ENCODE measurements at places on chromosomes 1 and 21.

DNA sequence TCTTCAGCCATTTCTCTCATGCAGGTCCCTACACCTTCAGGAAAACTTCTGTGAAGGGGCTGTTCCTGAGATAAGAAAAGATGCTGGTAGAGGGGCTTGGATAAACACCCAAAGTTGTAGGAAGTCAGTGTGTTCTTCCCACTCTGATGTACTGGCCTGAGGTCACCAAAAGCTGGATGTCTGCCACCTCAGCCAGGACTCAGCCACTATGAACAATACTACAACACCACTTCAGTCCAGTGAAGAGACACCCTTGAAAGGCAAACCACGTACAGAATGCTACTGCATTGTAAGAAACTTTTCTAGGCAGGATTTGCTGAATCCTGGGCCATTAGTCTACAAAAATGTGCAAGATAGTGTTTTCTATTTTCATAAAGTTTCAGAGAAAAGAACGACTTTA, 2.4 kb downstream of the PTPN14 start:
- no peak for DNase-seq

DNA sequence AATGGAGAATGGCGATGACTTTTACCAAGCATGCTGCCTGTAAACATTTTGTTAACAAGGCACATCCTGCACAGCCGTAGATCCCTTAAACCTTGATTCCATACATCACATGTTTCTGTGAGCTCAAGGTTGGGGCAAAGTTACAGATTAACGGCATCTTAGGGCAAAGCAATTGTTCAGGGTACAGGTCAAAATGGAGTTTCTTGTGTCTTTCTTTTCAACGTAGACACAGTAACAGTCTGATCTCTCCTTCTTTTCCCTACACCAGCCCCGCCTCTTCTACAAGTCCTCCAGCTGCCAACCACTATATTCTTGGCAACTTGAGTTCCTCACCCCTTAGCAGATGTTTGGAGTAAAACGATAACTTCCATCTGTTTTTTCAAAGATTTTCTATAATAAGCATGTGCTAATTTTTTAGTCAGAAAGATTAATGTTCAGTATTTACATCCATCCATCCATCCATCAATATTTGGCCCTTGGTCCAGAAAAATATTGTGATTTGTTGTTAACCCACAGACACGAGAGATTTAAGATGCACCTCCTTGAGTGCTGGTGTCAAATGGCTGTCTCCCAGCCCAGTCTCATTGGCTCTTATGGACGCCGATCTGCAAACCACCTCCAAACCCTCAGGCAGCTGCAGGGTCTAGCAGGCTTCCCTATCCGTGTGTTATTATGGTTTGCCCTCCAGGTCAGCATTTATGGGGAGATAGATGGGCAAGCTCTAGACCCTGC, 3.8 kb downstream of the DNALI1 start:
- DNase-seq: no peak

DNA sequence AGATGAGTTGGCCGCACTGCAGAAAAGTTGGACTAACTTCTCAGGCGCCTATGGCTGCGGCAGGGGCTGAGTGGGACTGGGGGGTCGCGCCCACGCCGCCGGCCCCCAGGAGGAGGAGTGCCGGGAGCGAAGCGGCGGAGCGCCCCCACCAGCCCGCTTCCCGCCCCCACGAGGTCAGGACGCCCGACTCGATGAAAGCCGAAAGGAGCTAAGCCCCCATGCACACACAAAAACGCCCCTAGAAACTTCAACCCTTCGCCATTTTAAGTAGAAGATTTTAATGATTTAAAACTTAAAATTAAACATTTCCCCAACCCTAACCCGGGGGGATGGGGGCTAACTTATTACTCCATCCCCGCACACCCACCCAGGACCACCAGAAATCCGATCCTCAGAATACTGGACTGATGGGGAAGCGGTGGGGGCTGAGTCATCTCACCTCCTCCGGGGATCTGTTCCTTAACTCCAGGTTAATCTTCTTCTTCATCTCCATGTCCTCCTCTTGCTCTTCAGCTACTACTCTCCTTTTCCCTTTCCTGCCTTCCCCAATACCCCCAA, 539 bp downstream of the ANP32E start:
- no peak for DNase-seq

DNA sequence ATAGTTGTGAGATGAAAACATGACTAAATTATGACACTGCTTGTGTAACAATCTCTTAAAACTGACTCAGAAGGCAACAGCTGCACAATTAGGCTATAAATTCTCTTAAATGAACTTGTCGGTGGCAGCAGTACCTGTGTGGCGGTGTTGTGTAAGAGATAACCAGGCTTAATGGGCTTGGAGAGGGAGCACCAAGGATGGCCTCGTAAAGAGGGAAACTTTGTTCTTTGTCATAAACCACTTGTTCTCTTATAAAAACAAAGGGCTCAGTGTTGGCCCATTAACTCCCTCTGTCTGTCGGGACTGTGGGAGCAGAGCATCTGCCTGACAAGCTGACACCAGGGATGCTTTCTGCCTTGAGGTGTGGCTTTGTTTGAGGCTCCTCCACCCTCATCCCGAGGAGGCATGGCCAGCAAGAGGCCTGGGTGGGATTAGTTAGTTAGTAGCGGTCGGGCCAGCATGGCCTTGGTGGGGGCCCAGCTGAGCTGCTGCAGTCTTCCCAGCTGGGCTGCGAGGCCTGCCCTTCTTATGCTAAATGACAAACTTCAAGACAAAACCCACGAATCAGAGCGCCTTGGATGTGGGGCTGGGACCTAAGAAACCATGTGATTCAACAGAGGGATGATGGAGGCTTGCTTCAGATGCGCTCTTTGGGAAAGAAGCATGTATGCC, 171.4 kb downstream of the CAMTA1 start:
- DNase-seq: no peak

DNA sequence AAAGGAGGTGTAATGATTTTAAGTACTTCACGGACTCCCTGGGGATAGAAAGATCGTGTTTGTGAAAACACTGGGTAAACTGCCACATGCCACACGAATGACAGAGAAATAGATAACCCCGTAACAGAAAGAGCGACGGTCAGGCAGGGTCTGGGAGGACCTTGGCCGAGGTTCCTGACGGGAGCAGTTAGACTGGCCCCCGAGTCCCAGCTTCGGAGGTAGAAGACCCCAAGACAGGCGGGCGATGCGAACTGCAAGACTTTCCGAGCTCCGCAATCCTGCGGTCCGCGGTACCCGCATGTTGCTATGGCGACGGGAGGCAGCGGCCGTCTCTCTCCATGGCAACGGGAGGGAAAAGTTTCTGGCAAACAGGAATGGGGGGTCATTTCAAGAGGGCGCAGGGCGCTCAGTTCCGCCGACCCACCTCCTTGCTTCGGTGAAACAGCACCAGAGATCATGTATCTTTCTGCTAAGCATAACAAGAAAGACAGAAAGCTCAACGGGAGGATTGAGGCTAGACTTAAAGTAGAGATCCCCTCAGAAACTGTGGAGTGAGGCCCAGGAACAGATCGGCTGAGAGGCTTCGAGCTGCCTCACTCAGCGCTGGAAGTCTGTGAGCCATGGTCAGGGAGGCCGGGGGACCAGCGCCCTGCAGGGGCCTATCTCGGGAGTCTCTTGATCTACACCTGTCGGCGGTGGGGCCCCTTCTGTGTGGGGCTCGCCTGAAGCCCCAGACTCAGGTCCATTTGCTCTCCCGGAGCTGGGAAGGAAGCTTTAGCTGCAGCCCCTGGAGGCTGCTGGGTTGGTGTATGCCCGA, 685 bp upstream of the SYT6 start:
- no peak for DNase-seq

DNA sequence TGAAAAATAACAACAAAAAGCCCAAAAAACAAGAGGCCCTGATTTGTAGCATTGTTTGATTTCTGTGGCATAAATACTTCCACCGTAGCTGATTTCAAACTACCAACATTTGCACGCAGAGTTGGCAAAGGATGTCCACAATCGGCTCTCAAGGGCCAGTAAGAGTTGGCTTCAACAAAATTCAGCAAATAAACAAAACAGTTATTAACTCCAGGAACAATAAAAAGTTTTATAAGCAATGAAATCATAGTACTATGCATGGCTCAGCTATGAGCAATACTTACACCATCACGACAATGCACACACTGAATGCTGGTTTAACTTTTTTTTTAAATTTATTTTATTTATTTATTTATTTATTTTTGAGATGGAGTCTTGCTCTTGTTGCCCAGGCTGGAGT, 8.7 kb upstream of the COX20 start:
- no peak for DNase-seq

DNA sequence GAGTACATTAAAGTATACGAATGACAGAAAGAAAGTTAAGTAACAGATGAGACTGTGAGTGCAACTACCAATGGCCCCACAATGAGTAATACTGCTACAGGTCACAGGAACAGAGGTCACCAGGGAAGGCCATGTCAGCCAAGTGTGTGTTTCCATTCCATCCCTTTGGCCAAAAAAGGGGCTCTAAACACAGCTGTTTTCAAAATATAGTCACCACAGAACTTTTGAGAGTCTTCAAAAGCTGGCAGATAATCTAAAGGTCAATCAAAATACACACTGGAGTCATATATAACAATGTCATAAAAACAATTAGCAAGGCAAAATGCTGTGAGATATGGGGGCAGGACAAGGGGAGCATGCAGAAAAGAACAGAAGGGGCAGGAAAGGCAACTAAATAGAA, 10.2 kb downstream of the USP24 start:
- no peak for DNase-seq

DNA sequence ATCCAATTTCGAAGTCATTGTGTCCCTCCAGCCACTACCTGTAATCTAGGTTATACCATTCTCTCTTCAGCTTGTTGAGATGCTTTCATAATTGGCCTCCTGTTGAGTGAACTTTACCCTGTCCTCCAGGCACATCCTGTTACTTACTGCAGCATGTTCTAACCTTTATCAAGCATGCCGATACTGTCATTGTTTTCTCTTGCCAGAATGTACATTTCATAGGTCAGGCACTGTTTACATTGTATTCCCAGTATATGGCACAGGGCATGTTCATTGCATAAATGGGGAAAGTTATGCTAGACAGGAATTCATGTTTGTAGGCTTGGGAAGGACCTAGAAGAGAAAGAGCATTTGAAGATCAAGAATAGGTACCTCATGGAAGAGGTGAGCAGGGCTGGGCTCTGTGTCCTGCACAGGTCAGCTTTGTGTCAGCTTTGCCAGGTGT, 10.2 kb downstream of the CXADR start:
- DNase-seq: no peak

GRCh38 chr1:208934933-208935332, 648.6 kb upstream of the CAMK1G start:
- no peak for DNase-seq

DNA sequence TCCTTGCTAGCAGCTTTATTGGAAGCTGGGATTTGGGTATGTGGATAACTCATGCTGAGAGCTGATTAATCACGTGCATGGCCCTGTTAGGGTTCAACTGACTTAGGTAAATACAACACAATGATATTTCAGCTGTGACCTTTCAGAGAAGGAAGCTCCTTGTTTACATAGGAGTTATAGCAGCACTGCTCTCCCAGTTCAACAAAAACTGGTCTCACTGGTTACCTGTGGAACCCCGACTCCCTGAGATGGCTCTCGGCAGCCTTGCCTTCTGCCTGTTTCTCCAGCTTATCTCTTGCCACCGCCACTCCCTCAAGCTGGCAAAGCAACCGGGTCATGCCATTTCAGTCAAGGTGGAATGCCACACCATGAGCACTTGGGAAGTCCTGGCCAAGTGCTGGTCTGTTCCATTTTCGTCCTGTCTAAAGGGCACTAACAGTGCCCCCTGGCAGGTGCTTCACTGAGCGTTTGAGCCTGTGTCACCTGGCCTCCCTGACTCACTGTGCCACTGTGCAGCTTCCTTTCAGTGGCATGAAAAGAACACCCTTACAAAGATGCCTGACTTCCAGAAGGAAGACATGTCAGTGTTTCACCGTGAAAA, 31.6 kb downstream of the DOP1B start:
- no peak for DNase-seq

DNA sequence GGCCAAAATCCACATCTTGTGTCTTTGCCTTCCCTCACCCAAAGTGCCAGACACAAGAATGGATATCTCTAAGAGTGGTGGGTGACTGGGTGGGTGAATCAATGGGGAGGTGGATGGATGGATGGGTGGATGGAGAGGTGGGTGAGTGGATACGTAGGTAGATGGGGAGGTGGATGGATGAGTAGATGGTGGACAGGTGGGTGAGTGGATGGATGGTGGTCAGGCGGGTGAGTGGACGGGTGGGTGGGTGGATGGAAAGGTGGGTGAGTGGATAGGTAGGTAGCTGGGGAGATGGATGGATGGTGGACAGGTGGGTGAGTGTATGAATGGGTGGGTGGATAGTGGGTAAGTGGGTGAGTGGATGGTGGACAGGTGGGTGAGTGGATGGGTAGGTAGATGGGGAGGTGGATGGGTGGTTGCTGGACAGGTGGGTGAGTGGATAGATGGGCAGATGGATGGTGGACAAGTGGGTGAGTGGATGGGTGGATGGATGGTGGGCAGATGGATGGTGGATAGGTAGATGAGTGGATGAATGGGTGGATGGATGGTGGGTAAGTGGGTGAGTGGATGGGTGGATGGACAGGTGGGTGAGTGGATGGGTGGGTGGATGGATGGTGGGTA, 34.2 kb downstream of the SLC19A1 start:
- no peak for DNase-seq

DNA sequence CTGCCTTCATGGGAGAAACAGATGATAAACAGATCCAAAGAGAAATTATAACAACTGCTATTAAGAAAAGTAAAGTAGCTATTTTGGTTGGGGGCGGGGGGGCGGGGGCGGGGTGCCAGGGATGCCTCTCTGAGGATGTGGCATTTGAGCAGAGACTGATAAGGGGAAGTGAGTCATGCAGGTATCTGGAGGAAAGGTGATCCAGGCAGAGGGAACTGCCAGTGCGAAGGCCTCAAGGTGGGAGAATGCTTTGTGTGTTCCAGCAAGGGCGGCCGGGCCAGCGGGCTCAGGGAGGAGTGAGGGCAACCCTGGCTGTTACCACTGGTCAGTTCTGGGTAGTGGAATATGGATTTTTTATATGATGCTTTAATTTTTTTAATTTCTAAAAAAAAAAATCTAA, 7.0 kb upstream of the TNFRSF1B start:
- no peak for DNase-seq

GRCh38 chr1:51303751-51304251, 26.6 kb downstream of the TTC39A start:
- DNase-seq: no peak

DNA sequence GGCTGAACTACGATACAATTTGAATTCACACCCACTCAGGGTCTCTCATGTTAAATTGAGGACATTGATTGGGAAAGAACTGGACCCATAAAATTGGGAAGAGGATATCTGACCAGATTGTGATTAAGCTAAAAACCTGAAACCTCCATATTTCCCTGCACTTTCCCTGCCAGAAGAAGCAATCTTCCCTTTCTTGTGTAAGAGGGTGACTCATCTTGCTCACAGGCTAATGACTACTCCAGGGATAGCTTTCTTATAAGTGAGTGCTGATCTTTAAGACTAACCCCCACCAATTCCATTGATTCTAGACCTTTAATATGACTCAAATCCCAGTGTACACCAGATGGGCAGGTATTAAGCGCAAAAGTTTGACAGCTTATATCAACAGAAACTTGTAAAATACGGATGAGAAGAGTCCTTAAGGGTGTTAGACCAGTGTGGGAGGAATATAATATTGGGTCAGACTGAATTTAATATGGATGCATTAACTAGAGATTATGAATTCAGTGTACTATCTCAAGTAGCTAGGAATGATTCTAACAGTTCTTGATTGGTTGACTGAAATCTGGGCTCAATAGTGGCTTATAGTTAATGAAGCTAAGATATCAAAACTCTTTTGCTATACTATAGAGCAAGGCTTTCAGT, 12.1 kb upstream of the SGIP1 start:
- no peak for DNase-seq
